RKO (cell line): ENCODE measurements at places on chromosomes 7 and 10.

DNA sequence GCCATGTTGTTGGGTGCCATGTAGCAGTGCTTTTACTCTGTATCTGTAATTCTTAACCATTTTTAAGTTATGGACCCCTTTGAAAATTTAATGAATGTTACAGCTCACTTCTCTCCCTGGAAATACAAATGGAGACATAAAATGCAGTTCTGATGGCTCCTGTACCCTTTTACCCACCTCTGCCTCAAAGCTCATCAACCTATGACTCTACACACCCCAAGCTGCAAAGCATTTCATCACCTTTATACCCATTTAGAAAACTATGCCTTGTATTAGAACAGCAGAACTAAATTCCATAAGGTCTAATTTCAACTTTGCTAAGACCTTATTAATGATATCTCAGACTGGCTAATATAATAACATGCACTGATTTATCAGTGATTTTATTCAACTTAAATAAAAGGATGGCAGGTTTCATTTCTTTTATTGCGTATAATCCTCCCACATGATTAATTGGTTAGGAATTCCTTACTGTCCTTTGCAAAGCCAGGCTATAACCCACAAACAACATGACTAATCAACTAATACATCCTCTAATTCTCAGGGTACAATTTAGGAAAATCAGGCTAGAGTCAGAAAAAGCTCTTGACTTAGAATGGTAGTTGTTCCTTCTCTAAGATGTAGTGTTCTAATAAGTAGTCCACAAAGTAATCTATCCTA lies 68.1 kb downstream of the CPEB3 start:
- peak; percentile 24 for DNase-seq

DNA sequence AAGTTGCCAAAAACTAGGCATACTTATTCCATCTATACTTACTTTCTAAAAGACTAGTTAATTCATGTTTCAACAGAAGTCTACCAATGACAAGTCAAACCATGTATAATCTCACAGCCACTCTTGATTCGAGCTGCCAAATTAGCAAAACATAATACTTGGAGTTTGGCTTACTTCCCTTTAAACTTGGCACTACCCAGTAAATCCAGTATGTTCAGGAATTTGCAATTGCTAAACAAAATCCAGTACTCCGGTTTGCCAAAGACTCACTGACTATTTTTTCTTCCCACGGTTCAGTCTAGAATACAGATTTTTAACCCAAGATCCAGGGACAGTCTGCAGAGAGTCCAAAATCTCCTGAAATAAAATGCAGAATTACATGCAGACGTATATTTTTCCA lies 4.6 kb downstream of the OAT start:
- DNase-seq, result no peak

DNA sequence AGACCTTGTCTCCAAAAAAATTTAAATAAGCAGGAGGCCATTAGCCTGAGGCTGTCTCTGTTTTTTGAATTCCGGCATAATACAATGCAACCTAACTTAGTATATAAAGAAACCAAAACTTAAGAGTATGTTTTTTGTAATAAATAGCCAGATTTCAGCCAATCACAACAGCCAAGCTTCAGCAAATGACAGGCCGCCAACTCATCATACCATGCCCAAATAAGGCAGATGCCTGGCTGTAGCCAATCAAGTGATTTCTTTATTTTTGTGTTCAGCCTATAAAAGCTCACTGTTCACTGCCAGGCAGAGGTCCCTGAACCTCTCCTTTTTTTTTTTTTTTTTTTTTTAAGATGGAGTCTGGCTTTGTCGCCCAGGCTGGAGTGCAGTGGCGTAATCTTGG lies 12.7 kb upstream of the PURB start:
- peak; percentile 17 for DNase-seq

GRCh38 chr10:101393378-101393777 lies 39.4 kb downstream of the BTRC start:
- no peak for DNase-seq

DNA sequence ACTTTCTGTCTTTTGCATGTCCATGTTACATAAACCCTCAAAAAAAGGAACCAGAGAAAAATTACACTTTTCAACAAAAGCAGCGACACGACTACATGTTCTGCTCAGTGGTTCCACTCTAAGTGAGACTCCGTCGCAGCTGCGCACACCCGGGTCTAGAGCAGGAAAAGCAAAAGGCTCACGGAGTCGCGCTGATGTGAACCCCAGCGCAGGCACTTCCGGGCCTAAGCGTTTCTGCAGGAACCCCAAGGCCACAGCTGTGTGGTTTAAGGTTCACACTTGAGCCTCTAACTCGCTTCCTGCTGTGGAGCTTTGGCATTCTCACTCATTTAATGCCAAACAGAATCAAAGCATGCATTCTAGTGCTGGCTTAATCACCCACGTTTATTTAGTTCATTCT lies 240.3 kb downstream of the DNAJB6 start:
- no peak for DNase-seq

- DNase-seq, result no peak
Measured at GRCh38 chr7:33129806-33130153, 416 bp downstream of the BBS9 start.

GRCh38 chr7:158760936-158761335 lies 56.3 kb upstream of the NCAPG2 start:
- DNase-seq, result no peak

- DNase-seq, result peak; percentile 75
Measured at GRCh38 chr10:91164520-91165065, 55.9 kb upstream of the PCGF5 start.

DNA sequence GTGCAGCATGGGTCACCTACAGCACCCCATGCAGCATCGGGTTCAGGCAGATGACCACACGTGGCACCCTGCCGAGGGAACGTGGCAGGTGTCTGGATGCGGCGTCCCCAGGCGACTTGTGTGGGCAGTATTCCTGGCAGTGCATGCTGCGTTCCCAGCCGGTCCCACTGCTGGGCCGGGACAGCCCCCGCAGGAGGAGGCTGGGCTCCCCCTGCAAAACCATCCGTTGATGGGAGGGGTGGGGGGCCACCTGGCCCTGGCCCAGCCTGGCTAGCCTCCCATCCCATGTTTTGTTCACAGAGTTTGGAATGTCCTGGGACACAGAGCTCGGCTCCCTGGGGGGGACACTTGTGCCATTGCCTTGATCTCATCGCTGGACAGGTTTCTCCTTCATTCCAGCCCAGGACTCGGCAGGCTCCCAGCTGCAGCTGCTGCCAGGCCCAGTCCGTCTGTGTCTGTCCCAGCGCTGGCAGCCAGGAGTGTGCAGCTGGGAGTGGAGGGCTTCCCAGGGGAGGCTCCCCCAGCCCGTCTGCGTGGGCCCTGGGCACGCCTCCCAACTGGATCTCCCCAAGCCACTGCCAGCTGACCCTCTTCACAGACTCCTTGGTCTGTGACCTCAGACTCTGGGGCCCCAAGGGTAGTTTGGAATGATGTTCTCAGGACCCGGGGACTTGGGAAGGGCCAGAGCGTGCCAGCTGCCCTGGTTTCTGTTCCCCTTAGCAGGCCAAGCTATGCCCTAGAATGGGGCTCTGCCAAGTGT lies 32.6 kb downstream of the TMEM270 start:
- DNase-seq, result no peak

GRCh38 chr7:46003896-46004875 lies 83.1 kb upstream of the IGFBP3 start:
- peak; percentile 75 for DNase-seq

- no peak for DNase-seq
Measured at GRCh38 chr7:73778801-73779389, 8.8 kb upstream of the CLDN3 start.

GRCh38 chr7:97166308-97166707 lies 48.8 kb downstream of the SDHAF3 start:
- no peak for DNase-seq

- no peak for DNase-seq
Measured at GRCh38 chr10:87723500-87723899, 63.8 kb downstream of the PAPSS2 start.

- peak; percentile 7 for DNase-seq
Measured at GRCh38 chr7:46680147-46680546, 759.1 kb upstream of the IGFBP3 start.

DNA sequence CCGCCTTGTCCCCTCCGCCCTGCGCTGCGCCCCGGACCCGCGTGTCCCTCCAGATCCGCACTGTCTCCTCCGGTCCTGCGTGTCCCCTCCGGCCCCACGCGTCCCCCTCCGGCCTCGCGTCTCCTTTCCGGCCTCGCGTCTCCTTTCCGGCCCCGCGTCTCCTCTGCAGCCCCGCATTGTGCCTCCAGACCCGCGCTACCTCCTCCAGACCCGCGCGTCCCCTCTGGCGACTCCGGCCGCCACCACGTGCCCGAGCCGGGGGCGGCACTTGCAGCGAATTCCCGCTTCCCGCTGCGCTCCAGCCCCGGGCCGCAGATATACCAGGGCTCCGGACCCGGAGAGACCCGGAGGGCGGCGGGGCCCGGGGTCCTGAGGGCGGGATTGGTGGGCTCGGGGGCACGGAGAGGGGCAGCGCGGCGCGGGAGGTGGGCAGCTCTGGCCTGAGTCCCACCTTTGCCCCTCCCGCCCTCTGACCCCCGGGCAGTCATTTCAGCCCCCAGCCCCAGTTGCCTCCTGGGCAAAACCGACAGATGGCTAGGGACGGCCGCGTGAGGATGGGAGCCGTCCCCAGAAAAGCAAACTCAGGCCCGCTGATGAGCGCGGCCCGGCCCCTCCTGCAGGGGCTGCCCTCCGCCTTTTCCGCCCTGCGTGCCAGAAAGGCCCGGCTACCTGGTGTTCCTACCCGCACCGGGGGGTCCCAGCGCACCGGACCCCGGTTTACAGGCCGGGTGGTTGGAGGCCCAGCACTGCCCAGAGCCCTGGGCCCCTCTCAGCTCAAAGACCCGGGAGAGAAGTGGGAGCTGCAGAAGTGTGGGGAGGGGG lies 56.5 kb downstream of the RBM17 start:
- peak; percentile 44 for DNase-seq

- DNase-seq, result peak; percentile 70
Measured at GRCh38 chr7:112869111-112869774, 79.0 kb upstream of the TMEM168 start.

- DNase-seq, result no peak
Measured at GRCh38 chr10:133215586-133215985, 14.4 kb upstream of the UTF1 start.

GRCh38 chr7:98174334-98175259 lies 36.6 kb upstream of the BHLHA15 start:
- no peak for DNase-seq

DNA sequence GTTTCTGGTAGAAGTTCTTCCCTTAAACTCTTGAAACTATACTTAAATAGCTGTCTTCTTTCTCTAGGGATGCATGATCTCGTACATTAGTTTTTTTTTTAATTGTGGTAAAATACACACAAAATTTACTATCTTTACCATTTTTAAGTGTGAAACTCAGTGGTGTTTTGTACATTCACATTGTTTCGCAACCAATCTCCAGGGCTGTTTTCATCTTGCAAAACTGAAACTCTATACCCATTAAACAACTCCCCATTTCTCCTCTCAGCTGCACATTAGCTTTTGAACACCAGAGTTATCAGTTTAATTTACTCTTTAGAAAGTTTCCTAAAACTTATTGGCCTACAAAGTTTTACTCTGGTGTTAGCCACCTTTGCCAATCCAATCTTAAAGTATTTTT lies 45.5 kb upstream of the PRKAR2B start:
- no peak for DNase-seq

- no peak for DNase-seq
Measured at GRCh38 chr10:71921324-71922027, 42.7 kb upstream of the CHST3 start.

DNA sequence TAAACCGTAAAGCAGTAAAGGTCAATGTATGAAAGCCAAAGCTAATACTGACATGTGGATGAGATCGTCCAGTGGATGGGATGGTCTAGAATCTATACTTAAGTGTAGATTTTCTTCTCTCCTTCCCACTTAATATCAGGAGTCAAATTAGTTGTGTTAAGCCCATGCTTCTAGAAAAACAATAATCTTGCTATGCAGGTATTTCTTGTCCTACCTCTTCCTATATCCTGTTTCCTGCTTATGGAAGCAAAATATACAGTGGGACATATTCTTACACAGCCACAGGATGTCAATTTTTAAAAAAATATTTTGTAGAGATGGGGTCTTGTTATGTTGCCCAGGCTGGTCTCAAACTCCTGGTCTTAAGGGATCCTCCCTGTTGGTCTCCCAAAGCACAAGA lies 27.5 kb downstream of the CPEB3 start:
- no peak for DNase-seq
